ENCODE measurements at places on chromosomes 13 and 19. TPM values are rescaled to one million over a fixed set of nuclear protein-coding genes. Genes with fewer than 3 reads are reported as not detected.

- H3K27me3 ChIP-seq, result no peaks in the 10 kb centered on the region
- H3K36me3 ChIP-seq, result 0 out of 2 replicates have a peak, but pooled peaks cover 5% of the 10 kb centered on the region
- no peak for DNase-seq
- H3K4me1 ChIP-seq, result no peaks in the 10 kb centered on the region
- H3K27ac ChIP-seq, result no peak overlapping the region
These were observed 96.3 kb downstream of the VWA8 start for GRCh38 chr13:41864658-41865057.

GRCh38 chr19:38071647-38072046 lies 152.4 kb downstream of the DPF1 start:
- no peaks in the 10 kb centered on the region for H3K27me3 ChIP-seq
- no peak for DNase-seq
- no peak overlapping the region for H3K27ac ChIP-seq
- no peak overlapping the region for H3K4me3 ChIP-seq
- H3K4me1 ChIP-seq, result peaks cover 4% of the 10 kb centered on the region

GRCh38 chr13:94112227-94112626 lies 367.3 kb downstream of the DCT start:
- H3K4me3 ChIP-seq, result no peak overlapping the region
- DNase-seq, result peak; percentile 45
- H3K4me1 ChIP-seq, result peaks cover 8% of the 10 kb centered on the region
- H3K27me3 ChIP-seq, result no peaks in the 10 kb centered on the region

DNA sequence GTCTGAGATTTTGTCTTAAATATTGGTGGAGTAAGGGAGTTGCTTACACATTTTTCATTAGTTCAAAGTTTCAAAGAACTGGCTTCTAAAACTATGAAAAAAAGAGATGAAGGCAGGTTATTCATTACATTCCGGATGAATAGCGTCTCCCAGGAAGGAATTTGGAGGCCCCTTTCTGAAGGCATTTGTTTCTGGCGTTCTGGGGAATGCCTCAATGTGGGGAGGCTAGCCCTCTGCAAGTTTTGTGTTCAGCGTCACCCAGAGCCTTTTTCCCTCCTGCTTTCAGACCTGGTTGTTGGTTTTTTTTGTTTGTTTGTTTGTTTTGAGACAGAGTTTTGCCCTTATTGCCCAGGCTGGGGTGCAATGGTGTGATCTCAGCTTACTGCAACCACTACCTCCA lies 21.0 kb downstream of the FAM124A start:
- H3K27ac ChIP-seq, result no peak overlapping the region
- H3K27me3 ChIP-seq, result no peaks in the 10 kb centered on the region
- no peak overlapping the region for H3K4me3 ChIP-seq
- no peaks in the 10 kb centered on the region for H3K4me1 ChIP-seq

GRCh38 chr19:33956941-33957340 lies 160.3 kb downstream of the KCTD15 start:
- no peak overlapping the region for H3K27ac ChIP-seq
- no peaks in the 10 kb centered on the region for H3K4me1 ChIP-seq
- no peaks in the 10 kb centered on the region for H3K36me3 ChIP-seq
- peaks cover 5% of the 10 kb centered on the region for H3K27me3 ChIP-seq
- no peak overlapping the region for H3K4me3 ChIP-seq
- no peak for DNase-seq

GPR18 gene
- not detected for total RNA-seq

ARL11 gene
- not detected for total RNA-seq
